HT-29 (cell line): ENCODE measurements at places on chromosomes 7 and 10.

DNA sequence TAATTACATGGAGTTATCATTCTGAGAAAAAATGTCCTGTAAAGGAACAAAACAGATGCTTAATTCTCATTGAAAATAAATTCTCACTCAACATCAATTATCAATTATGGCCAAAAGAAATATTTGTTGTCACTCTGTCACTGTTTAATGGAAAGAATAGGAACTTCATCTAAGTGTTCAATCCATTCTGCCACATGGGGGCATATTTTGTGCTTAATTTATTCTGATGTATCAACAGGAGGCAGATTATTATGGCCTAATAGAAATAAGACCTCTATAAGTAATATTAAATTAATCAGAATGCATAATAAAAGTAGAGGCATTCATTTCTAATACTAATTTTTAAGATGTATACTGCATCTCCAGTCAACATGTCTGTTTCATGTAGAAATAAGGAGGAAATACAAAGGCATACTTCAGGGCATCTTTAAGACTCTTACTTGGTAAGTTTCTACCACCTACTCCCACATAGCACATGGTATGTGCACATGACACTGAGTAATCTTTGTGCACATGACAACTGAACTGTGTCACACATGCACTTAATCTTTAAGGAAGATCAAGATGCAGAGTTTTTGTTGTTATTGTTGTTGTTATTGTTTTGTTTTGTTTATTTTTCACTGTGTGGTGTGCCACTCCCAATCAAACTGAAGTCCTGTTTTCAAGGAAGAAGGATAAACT is 420.4 kb upstream of the SEMA3A start:
- peak; percentile 49 for DNase-seq

DNA sequence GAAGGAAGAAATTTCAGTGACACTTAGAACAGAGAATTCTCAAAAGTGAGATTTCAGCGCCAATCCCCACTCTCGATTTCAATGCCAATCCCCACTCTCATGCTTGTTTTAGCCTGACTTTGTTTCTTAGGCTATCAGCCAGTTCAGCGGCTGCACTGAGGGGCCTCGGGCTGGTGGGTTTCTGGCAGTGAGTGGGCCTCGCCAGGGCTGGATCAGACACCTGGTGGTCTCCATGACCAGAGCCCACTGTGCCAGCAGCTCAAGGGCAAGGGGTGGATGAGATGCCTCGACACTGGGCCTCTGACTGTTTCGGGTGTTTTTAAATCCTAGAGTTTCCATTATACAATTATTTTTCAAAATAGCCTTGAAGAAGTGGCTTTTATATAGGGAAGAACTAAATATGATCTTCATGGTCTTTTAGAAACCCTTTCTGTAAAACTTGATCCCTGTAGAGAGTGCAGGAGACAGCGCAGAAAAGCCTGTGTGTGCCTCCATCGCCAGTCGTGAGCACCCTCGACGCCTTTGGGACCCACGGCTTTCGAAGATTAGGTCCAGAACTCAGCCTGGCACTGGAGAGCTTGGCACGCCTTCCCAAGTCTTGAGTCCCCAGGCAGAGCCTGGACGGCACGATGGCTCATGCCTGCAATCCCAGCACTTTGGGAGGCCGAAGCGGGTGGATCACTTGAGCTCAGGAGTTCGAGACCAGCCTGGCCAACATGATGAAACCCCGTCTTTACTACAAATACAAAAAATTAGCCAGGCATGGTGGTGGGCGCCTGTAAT is 76.2 kb downstream of the INPP5A start:
- DNase-seq = no peak

DNA sequence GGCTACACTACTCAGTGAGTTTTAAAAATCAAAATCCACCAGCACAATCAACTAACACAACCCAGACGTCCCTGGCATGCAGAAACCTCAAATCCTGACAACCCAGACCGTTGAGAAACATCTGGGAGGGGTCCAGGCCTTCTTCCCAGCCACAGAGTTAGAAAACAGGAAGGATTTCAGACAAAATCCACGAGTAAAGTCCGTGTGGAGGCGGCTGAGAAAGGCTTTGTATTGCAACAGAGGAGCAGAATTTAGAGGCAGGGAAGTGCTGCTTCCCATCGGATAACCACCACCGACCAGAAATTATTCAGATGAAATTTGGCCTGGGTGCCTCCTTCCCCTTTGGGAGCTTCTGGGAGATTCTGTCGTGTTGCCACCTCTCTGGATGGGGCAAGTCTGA is 61.5 kb downstream of the TNS3 start:
- no peak for DNase-seq

DNA sequence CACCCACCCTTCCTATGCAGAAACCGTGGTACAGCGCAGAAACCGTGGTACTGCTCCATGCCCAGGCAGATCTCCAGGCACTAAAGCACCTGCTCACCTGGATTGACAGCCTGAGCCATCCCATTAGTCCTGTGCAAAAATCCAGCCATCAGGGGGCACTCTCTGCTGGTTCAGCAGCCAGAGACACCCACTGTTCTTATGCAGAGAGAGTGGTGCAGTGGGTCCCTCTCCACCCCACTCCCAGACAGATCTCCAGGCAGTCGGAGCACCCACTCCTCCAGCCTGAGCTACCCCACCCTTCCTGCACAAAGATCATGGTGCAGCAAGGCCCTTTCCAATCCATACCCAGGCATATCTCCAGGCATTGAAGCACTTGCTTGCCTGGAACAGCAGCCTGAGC is 219.8 kb downstream of the CTNNA3 start:
- DNase-seq = no peak

DNA sequence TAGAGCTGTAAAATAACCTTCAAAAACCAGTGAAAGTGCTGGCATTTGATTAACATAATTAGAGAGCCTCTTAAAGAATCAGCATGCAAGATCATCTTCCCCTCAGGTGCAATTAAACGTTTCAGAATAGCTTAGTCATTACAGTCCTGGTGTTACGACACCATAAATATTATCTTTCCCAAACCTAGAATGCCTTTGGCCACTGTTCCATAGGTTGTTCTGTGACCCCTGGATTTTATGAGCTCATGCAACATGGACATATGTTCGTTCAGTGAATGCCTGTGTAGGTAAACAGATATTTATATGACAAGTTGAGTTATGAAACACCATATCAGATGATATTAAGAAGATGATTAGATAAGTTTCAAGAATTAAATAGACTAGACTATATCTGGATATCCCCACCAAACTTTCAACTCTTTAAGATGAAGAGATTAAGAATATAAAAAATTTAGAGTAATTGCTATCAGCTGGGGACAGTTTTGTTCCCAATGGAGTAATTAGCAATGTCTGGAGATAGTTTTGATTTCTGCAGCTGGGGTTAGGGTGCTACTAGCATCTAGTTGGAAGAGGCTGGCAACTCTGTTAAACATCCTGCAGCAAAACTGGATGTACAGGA is 263.5 kb upstream of the DKK1 start:
- no peak for DNase-seq

DNA sequence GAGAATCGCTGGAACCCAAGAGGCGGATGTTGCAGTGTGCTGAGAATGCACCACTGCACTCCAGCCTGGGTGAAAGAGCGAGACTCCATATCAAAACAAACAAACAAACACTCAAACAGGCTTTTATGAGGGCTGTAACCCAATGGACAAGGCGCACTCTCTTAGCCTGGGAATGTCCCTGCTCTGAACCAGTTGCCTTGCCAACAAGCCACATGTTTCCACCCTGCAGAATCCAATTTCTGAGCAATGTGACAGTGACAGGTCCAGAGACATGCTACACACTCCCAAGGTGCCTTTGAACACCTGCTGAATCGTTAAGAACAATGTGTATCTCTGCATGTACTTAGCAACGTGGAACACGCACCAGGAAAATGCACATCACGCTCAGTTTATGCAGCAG is 186.8 kb upstream of the AUTS2 start:
- no peak for DNase-seq

GRCh38 chr10:80894311-80894791 is 356.6 kb downstream of the SH2D4B start:
- DNase-seq = no peak

- DNase-seq = peak; percentile 88
These were observed 58.5 kb downstream of the ABCB4 start for GRCh38 chr7:87416682-87417587.

- DNase-seq = peak; percentile 16
These were observed 45.4 kb downstream of the GPR37 start for GRCh38 chr7:124720195-124720594.

GRCh38 chr7:80247144-80247543 is 112.5 kb downstream of the GNAI1 start:
- DNase-seq = no peak

DNA sequence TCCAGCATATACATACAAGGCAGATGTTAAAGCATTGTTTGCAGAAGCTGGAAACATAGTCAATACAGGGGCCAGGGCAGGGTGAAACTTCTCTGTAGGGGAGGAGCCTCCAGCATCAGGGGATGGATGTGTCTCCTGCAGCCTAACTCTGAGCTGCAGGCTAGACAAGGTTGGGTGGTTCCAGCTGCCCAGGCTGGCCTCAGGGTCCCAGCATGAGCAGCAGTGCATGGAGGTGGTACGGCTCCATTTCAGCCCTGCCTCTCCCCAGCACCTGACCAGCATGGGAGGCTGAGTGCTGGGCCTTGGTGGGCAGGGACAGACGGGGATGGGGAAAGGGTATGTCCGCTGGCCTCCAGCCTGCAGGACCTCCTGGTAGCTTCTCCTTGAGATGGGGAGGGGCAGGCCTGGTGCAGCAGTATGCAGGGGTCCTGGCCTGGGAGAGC is 7.4 kb upstream of the TBRG4 start:
- no peak for DNase-seq

- no peak for DNase-seq
These were observed 222.5 kb downstream of the AHR start for GRCh38 chr7:17520941-17521340.

- DNase-seq = peak; percentile 8
These were observed 5.8 kb downstream of the ZSCAN25 start for GRCh38 chr7:99622596-99622995.

DNA sequence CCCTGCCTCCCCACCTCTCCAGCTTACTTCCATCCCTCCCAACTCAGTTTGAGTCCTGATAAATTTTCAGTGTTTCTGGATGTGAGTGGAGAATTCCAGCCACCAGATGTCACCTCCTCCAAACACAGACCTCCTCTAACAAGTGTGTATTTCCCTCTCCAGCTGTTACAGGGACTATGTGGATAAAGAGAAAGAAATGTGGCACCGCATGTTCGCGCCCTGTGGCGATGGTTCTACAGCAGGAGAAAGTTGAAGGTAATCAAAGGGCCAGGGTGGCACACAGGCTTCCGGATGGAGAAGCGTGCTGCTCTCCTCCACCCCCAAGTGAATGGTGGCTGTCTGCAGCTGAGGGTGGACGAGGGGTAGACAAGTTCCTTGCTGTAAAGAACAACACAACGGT is 14.7 kb downstream of the FKBP6 start:
- peak; percentile 41 for DNase-seq

GRCh38 chr7:24169077-24169624 is 114.8 kb upstream of the NPY start:
- no peak for DNase-seq

- DNase-seq = no peak
These were observed 22.9 kb downstream of the ATE1 start for GRCh38 chr10:121904888-121905287.

- no peak for DNase-seq
These were observed 6.7 kb upstream of the PNLIP start for GRCh38 chr10:116538992-116539391.

DNA sequence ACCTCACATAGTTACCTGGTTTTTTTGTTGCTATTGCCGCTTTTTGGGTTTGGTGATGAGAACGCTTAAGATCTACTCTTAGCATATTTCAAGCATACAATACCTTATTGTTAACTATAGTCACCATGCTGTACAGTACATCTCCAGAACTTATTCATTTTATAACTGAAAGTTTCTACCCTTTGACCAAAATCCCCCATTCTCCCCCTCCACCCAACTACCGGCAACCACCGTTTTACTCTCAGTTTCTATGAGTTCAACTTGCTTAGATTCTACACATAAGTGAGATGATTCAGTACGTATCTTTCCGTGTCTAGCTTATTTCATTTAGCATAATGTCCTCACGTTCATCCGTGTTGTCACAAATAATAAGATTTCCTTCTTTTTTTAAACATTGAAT is 86.7 kb upstream of the IL6 start:
- DNase-seq = no peak

GRCh38 chr10:78386509-78386908 is 352.8 kb downstream of the RPS24 start:
- DNase-seq = no peak

- no peak for DNase-seq
These were observed 38.5 kb upstream of the SEMA3C start for GRCh38 chr7:80957226-80957777.

- no peak for DNase-seq
These were observed 345.5 kb downstream of the DNAJB6 start for GRCh38 chr7:157682064-157682945.

- no peak for DNase-seq
These were observed 618.6 kb downstream of the ZWINT start for GRCh38 chr10:55742487-55742886.

- no peak for DNase-seq
These were observed 21.2 kb upstream of the SLC16A12 start for GRCh38 chr10:89556600-89556999.

- DNase-seq = no peak
These were observed 4.0 kb downstream of the MORN4 start for GRCh38 chr10:97629289-97629688.

- no peak for DNase-seq
These were observed 156.1 kb upstream of the PLXDC2 start for GRCh38 chr10:19659920-19660655.

- no peak for DNase-seq
These were observed 11.0 kb upstream of the MSMB start for GRCh38 chr10:46057038-46057437.

- DNase-seq = no peak
These were observed 26.4 kb upstream of the ADRB1 start for GRCh38 chr10:114017271-114017670.

DNA sequence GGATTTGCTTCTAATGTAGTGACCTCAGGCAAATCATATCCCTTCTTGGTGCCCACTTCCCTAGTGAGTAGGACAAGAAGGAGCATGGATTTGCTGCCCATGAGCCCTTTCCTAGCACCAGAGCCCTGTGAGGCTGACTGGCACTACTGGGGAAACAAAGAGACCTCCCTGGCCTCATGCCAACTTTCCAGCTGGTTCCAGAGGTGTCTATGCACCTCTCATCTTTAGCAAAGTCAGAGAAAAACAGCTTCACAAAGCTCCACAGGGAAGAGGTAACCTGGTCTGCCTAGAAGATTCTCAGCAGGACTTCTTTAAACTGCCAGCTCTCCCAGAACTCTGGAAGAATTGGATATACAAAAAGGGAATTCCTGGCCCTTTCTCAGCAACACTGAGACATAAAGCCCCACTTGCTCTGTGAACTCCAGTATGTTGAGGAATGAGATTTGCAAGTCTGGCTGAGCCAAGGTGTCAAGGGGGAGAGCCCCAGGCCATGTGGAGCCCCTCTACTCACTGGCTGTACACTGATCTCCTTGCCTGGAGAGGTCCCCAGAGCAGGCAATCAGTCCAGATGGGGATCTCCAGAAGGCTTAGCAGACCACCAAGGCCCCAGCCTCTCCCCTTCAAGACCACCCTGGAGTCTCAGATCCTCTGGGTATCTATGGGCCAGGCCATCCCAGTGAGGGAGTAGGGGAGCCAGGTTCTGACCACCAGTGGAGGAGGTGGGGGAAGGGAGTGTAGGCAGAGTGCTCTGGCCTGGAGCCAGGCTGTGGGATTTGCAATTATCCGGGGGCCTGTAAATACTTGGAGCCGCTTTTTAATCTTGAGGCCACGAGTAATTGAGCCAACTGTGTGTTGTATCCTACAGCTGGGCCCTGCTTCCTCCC is 24.4 kb upstream of the RBM20 start:
- no peak for DNase-seq
